ENCODE measurements at places on chromosomes 12 and 14. TPM values are rescaled to one million over a fixed set of nuclear protein-coding genes. Genes with fewer than 3 reads are reported as not detected.
A peak's percentile ranks its signal among the peaks of the same experiment; 100 is the strongest.

NUP37 gene
- 65.9 TPM for total RNA-seq

ELK3 gene
- total RNA-seq: 46.3 TPM

KRT72 gene
- total RNA-seq: not detected

KSR2 gene
- total RNA-seq: not detected

DNA sequence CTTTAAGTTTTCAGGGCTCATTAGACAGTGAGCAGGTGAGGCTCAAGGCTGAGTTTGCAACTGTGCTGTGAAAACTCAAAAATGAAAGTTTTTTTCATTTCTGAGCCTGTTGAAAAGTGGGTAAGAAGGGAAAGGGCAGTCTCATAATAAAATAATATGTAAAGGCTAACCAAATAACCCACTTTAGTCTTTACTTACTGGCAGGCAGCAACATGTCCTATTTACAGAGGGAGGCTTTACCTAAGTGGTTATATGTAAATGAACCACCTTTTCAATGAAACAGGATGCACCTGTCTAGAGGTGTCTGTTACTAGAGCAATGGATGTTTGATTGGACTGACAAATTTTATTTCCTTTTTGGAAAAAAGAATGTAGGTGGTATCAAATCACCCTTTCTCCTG is 158.0 kb downstream of the ETV6 start:
- DNase-seq: no peak

HCAR3 gene
- not detected for total RNA-seq

KERA gene
- total RNA-seq: not detected

DNA sequence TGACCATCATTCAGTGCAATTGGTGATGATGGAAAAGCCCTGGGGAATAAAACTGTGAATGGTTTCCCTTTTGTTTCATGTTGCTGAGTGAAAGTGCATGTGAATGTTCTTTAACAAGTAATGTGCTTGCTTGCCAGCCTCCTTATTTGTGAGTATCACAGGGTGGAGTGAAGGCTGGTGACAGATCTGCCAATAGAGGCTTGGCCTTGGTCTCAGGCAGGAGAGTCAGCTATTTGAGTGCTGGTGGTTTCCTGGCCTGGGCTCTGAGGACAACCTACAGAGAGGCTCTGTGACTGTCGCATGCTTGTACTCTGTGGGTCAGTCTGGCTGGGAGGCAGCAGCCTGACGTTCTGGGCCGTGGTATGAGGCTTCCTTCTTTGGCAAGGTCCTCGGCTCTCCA is 20.7 kb downstream of the KRT85 start:
- DNase-seq: no peak

MGP gene
- total RNA-seq: not detected

DNA sequence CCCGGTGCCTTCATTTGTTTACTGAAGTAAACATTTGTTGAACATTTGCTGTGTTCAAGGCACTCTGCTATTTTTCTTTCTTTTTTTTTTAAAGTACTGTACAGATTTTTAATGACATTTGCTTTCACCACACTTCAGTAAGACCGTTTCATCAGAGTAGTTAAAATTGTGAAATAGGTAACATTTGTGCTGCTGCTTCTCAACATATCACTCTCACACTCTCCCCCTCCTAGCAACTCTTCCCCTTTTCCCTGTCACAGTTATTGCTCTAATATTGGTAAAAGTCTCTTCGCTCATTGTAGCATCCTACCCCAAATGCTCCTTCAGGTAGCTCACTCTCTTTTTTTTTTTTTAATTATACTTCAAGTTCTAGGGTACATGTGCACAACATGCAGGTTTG is 49.6 kb downstream of the SRGAP1 start:
- no peak for DNase-seq

DNA sequence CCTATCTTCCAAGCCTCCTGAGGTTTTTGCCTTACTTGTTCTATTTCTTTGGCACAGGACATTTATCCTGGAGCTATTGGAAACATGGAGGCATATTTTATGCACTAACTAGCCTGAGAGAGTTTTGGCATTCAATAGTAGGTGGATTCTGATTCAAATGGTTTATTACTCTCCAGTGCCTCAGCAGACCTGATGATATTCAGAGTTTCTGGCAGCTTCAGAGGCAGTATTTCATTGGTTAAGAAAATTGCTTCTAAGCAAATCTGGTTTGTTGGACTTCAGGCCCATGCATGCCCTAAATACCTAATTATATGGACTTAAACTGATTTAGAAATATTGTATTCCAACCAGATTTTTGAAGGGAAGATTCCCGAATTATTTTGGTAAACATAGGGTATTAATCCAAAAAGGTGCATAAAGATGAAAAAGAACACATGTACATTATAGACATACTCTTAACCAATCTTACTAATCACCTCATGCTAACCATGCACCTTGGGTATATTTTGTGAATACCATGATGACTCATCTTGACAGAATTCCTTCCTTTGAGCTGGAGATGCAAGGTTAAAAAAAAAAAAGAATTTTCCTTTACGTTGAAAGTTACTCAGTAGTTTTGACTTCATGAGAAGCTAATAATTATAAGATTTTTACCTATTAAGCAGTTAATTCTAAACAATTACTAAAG is 44.3 kb upstream of the KTN1 start:
- DNase-seq: no peak

DNA sequence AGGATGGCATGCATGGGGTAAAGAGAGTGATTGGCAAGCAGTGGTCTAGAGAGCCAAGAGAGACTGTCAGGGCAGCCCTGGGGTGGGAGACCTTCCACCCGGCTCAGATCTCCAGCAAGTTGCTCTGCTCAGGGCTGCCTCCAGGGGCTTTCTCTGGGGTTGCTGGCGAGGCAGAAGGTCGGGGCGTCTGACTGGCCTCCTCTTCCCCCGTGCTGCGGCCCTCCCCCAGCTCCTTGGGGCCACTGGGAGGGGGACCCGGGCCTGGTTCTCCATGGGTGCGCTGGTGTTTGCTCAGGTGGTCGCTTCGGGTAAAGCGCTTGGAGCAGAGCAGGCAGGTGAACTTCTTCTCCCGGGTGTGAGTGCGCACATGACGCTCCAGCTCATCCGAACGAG is 6.6 kb upstream of the AAAS start:
- DNase-seq: no peak

- no peak for DNase-seq
These were observed 279.7 kb upstream of the ATP2B1 start for GRCh38 chr12:89988188-89988915.

TSPAN19 gene
- not detected for total RNA-seq

TMCC3 gene
- total RNA-seq: 1.2 TPM

PPTC7 gene
- 31.5 TPM for total RNA-seq

- no peak for DNase-seq
These were observed 104.6 kb upstream of the PWP1 start for GRCh38 chr12:107580750-107581618.

DNA sequence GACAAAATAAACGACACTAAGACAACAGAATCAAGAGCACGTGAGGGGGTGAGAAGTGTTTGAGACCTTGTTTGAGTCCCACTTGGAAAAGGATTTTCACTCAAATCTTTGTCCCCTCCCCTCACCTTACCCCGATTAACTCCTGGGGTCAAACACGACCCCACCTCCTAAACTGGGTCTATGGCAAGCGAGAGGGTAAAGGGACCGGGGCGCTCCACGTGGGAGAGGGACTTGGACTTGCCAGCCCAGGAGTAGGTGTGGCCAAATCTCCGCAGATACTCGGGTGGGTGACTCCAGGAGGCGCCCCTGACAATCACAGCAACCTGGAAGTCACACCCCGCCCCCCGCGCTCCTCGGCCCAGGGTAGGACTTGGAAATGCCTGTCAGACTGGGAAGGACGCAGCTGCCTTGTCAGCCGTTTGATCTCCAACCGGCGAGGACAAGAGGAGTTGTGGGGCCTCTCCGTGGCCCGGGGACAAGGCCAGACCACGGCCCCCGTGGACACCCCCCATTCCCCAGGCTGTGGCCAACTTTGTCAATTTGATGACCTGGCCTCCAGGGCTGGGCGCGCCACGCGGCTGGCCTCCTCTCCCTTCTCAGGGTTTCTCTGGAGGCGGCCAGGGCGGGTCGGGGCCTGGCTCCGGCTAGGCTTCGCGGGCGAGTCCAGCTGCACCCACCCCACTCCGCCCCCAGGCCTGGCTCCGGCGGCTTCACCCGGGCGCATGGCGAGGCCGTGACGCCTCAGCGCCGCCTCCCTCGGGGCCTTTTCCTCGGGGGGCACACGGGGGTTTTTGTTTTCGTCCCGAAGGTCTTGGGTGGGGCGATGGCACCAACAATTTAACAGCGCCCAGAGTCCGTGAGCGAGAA is 1.1 kb upstream of the BCL11B start:
- DNase-seq: peak; percentile 57

DNA sequence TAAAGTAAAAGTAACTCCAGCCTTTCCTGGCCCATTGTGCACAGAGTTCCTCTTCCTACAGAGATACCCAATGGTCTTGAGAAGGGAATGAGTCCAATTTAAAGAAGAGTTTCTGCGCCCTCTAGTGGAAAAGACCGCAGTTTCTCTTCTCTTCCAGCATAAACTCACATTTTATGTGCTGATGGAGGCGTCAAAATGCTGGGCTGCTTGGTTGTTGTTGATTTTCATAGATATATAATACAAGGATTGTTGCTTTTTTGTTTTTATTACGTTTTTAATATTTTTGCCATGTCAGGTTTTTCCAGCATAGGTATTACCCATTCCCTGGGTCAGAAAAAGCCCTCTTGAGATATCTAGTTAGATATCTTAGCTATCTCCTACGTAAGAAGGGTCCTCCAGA is 356.9 kb upstream of the STXBP6 start:
- DNase-seq: no peak

MUCL1 gene
- not detected for total RNA-seq

GRCh38 chr12:114674251-114675047 is 9.5 kb downstream of the TBX3 start:
- DNase-seq: no peak

DNA sequence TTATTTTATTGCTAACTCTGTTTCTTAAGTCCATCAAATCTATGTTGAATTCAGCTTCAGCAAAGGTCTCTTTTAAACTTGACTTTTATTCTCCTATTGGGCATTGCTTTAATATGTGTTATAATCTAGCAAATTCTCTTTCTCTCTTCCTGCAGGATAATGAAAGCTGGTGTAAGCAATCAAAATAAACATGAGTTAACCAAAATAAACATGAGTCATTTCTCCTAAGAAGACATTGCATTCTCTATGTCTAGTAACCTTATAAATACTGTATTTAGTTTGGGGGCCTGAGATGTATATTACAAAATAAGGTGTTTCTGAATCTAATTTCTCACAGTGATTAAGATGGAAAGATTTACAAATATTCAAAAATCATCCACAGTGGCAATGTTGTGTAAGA is 739.1 kb upstream of the ATXN7L3B start:
- no peak for DNase-seq

- peak; percentile 63 for DNase-seq
These were observed 3.6 kb upstream of the TNFRSF1A start for GRCh38 chr12:6345319-6346091.

DNA sequence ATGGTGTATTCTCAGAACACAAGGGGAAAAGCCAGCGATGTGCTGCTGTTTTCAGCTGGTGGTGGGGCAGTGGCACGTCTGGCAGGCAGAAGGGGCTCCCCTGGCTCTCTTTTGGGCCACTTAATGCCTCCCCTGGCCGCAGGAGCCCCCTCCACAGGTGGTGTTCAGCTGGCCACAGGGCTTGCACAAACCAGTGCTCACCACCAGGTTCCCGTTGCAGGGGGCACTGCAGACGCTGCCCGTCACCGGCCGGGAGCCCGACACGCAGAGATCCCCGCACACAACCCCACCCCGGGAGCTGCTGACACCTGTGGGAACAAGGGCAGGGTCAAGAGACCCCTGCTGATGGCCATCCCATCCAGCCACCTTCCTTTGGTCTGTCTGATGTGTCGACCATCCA is 6.7 kb downstream of the KRT83 start:
- DNase-seq: no peak

DNA sequence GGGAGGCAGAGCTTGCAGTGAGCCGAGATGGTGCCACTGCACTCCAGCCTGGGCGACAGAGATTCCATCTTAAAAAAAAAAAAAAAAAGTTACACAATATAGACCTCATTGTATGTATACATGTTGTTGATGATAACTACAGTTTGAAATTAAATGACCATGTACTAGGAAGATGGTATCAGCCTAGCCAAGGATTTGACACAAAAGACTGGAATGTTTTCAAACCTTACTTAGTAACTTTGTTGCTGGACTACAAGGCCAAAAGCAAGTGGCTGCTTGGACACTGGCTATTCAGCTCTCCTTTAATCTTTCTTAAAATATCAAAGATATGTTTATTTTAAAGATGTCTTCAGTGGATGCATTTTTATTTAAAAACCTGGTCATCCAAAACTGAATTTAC is 18.9 kb upstream of the NUDT4 start:
- no peak for DNase-seq

GRCh38 chr12:10159280-10159679 is 12.7 kb downstream of the OLR1 start:
- no peak for DNase-seq

DNA sequence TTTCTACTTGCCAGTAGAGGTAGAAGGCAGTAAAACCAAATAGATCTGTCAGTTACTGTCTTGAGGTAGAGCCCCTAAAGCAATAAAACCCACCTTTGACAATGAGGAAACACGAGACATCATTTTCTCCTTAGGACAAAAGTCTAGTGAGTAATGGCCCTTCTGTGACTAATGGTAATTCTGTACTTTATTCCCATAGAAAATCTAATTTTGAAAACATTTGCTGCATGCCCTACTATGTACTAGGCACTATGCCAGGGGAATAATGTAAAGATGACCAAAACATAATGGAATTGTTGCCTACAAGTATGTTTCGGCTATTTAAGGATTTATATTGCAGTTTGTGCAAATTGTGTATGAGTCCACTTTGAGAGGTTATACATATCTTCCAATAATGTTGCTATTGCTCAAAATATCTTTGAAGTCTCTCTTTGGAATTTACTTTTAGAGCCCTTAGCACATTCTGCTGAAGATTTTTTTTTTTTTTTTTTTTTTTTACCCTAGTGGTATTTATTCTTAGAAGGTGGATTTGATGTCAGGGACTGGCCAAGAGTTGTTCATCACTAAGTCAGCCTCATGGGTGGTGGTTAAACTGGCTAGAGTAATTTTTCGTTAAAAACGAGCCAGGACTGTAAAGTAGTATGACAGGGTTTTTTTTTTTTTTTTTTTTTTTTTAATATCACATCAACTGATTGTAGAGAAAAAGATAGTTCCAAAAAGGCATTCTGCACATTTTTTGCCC is 109.7 kb downstream of the CRADD start:
- DNase-seq: no peak

GRCh38 chr12:70890895-70891832 is 29.4 kb downstream of the PTPRR start:
- DNase-seq: no peak

GRCh38 chr12:31019561-31019960 is 54.1 kb upstream of the DDX11 start:
- DNase-seq: no peak

DNA sequence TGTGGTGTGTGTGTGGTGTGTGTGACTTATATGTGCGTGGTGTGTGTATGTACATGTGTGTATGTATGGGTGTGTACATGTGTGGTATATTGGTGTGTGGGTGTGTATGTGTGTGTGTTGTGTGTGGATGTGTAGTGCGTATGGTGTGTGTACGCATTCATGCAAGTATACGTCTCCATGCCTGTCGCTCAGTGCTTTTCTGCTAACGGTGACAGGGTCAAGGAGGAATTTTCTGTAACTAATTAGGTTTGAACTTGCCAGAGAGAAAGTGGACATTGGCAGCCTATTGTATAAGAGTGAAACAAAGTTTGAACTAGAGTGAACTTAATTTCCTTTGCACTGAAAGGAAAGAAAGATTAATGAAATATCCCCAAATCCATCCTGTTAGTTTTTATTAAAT is 120.9 kb upstream of the GSC start:
- DNase-seq: no peak
